ENCODE measurements at places on chromosomes 16 and 17. TPM values are rescaled to one million over a fixed set of nuclear protein-coding genes. Genes with fewer than 3 reads are reported as not detected.

Gene CA4
- total RNA-seq, result not detected

Gene PLCG2
- 5.6 TPM for total RNA-seq

Gene RDM1
- total RNA-seq, result 2.1 TPM

- no peaks in the 10 kb centered on the region for H3K36me3 ChIP-seq
- DNase-seq, result peak; percentile 43
- H3K27ac ChIP-seq, result no peak overlapping the region
- H3K4me1 ChIP-seq, result no peaks in the 10 kb centered on the region
Measured at GRCh38 chr16:700684-701584, 4.7 kb downstream of the FBXL16 start.

GRCh38 chr16:3971261-3971660 is 90.7 kb upstream of the CREBBP start:
- H3K27ac ChIP-seq, result no peak overlapping the region
- DNase-seq, result no peak
- no peaks in the 10 kb centered on the region for H3K4me1 ChIP-seq

DNA sequence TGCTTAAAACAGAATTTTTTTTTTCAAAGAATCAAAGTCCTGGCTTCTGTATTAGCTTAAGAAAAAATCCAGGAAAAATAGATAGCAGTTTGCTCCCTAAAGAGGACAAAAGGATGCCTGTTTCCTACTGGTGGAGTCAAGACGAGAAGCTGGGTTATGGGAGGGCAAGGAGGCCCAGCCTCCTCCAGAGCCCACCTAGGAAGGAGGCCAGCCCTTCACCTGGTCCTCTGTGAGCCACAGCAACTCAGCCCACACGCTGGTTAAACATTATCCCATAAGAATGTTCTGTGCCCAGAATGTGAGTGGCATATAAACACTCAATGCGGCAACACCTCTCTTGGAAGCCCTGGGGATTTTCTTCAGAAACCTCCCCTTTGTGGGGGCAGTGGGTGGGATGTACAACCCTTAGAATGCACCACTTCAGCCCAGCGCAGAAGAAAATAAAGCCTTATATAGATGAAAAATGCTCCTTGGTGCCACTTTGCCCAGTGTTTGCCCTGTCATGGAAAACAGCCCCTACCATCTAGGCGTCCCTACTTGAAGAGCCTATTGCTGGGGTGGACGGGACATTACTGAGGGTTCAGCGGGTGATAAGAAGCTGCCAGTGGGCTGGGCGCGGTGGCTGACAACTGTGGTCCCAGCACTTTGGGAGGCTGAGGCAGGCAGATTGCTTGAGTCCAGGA is 48.0 kb downstream of the TEKT5 start:
- H3K4me3 ChIP-seq, result no peak overlapping the region
- peaks cover 10% of the 10 kb centered on the region for H3K4me1 ChIP-seq
- DNase-seq, result no peak
- H3K36me3 ChIP-seq, result no peaks in the 10 kb centered on the region
- no peaks in the 10 kb centered on the region for H3K27me3 ChIP-seq
- H3K27ac ChIP-seq, result no peak overlapping the region

GRCh38 chr16:55035956-55036355 is 105.3 kb downstream of the IRX5 start:
- no peak overlapping the region for H3K27ac ChIP-seq
- no peaks in the 10 kb centered on the region for H3K4me1 ChIP-seq
- no peak overlapping the region for H3K4me3 ChIP-seq
- H3K36me3 ChIP-seq, result no peaks in the 10 kb centered on the region
- no peaks in the 10 kb centered on the region for H3K27me3 ChIP-seq

DNA sequence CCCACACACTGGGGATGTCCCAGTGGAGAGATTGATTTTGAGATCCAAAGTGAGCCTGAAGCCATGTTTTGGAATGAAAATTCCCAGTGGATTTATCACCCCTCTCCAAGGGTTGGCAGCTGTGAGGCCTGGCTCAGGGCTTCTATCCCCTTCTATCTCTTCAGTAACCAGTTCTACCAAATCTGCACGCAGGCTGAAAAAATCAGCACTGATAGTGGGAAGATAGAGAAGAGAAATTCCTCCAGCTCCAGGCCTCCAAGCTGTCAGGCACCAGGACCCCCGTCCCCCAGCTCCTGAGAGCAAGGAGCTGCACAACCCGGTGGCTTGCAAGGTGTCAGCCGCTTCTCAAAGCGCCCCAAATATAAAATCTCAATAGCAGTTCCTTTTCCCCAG is 1.0 kb downstream of the FLOT2 start:
- no peaks in the 10 kb centered on the region for H3K27me3 ChIP-seq
- peak overlapping the region; percentile 85 for H3K4me3 ChIP-seq
- H3K4me1 ChIP-seq, result peaks cover 40% of the 10 kb centered on the region
- peaks cover 7% of the 10 kb centered on the region for H3K36me3 ChIP-seq
- peak; percentile 39 for DNase-seq
- peak overlapping the region; percentile 92 for H3K27ac ChIP-seq

DNA sequence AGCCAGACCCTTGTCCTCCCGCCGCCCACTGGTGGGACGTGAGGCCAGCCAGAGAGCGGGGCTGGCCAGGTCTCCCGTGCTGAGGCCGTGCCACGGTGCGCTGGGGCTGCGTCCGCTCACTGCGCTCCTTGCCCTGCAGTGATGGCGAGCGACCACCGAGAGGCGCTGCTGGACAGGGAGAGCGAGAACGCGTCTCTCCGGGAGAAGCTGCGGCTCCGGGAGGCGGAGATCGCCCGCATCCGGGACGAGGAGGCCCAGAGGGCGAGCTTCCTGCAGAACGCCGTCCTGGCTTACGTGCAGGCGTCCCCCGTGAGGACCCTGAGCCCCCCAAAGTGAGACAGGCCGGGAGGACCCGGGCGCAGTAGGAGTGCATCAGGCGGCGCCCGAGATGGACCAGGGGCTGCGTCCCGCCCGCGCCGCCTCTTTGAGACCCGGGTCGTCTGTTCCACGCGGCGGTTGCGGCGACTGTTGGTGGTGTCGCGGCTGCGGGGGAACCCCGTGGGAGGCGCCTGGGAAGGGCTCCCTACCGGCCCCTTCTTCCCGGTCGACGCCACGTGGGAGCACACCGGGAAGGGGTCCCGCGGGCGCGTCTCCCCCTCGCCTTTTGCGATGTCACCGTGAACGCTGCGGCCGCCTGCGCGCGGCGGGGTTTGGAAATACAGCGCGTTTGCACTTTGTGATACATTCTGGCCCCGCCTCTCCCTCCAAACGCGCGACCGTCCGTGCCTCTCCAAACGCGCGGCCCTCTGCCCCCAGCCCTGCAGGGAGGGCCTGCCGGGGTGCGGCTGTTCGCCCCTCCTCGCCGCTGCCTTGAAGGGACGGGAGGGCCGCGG is 792 bp upstream of the RAC3 start:
- peak overlapping the region; percentile 67 for H3K4me3 ChIP-seq
- peak; percentile 91 for DNase-seq
- peak overlapping the region; percentile 62 for H3K27ac ChIP-seq
- H3K36me3 ChIP-seq, result peaks cover 5% of the 10 kb centered on the region

GRCh38 chr17:76048025-76048605 is 21.0 kb upstream of the EVPL start:
- no peak for DNase-seq
- H3K4me3 ChIP-seq, result no peak overlapping the region
- no peaks in the 10 kb centered on the region for H3K27me3 ChIP-seq
- H3K36me3 ChIP-seq, result peaks cover 75% of the 10 kb centered on the region

GRCh38 chr16:30893417-30893743 is 497 bp downstream of the BCL7C start:
- H3K27ac ChIP-seq, result peak overlapping the region; percentile 84
- peaks cover 18% of the 10 kb centered on the region for H3K36me3 ChIP-seq
- no peak for DNase-seq
- peak overlapping the region; percentile 79 for H3K4me3 ChIP-seq
- no peaks in the 10 kb centered on the region for H3K27me3 ChIP-seq
- H3K4me1 ChIP-seq, result peaks cover 16% of the 10 kb centered on the region

GRCh38 chr17:66570447-66571195 is 264.3 kb upstream of the CACNG5 start:
- no peak overlapping the region for H3K4me3 ChIP-seq
- no peaks in the 10 kb centered on the region for H3K27me3 ChIP-seq
- DNase-seq, result peak; percentile 27
- H3K36me3 ChIP-seq, result no peaks in the 10 kb centered on the region
- H3K4me1 ChIP-seq, result peaks cover 20% of the 10 kb centered on the region
- no peak overlapping the region for H3K27ac ChIP-seq

DNA sequence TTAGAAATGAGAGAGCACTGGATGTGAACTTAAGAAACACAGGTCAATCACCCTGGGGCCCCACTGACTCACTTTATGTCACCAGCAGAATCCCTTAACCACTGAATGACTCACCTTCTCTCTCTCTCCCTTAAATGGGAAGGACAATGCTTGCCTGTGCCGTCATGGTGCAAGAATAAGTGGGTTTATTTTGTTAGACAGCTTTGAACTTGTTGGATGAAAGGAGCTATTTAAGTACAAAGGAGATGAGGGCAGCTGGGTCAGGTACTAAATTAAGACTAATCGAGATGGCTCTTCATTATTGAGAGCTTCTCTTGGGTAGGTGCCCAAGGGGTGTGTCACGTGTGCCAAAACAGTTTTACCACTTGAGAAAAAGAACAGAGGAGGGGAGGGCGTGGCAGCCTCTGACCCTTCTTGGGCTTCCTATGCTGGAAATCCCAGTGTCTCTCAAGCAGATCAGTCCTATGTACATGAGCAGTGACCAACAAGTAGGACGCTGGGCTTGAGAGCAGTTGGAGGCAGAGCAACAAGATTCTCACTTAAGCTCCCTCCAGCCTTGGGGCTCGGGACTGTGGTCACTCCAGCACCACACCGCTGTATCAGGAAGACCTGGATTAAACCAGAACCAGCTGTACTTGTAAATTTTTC is 6.7 kb upstream of the KRT31 start:
- H3K27ac ChIP-seq, result no peak overlapping the region
- H3K36me3 ChIP-seq, result no peaks in the 10 kb centered on the region
- H3K27me3 ChIP-seq, result no peaks in the 10 kb centered on the region
- no peaks in the 10 kb centered on the region for H3K4me1 ChIP-seq
- no peak for DNase-seq

- no peaks in the 10 kb centered on the region for H3K36me3 ChIP-seq
- H3K4me1 ChIP-seq, result no peaks in the 10 kb centered on the region
- H3K27me3 ChIP-seq, result no peaks in the 10 kb centered on the region
- no peak overlapping the region for H3K4me3 ChIP-seq
- no peak overlapping the region for H3K27ac ChIP-seq
Measured at GRCh38 chr17:38970128-38970527, 2.9 kb upstream of the FBXO47 start.

DNA sequence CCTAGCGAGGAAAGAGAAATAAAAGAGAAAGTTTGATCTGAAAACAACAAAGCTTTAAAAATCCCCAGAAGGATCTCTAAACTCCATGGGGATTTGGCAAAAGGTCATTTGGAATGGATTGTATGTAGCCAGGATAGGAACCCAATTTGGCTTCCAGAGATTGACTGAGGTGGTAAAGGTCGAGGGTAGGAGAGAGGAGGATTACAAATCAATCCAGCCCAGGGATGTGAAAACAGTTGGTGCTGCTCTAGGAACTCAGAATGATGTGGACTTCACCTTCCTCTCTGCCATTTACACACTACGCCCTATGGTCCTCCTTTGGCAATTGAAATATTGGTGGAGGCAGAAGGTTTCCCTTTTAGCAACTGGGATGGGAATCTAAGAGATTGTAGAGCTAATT is 18.8 kb upstream of the SMIM36 start:
- DNase-seq, result no peak
- peaks cover 13% of the 10 kb centered on the region for H3K4me1 ChIP-seq
- H3K27ac ChIP-seq, result no peak overlapping the region
- no peak overlapping the region for H3K4me3 ChIP-seq
- no peaks in the 10 kb centered on the region for H3K36me3 ChIP-seq

- no peak overlapping the region for H3K27ac ChIP-seq
- no peak for DNase-seq
- H3K27me3 ChIP-seq, result no peaks in the 10 kb centered on the region
- no peaks in the 10 kb centered on the region for H3K4me1 ChIP-seq
- H3K4me3 ChIP-seq, result no peak overlapping the region
- H3K36me3 ChIP-seq, result no peaks in the 10 kb centered on the region
Measured at GRCh38 chr16:14024283-14024682, 46.8 kb upstream of the MRTFB start.

DNA sequence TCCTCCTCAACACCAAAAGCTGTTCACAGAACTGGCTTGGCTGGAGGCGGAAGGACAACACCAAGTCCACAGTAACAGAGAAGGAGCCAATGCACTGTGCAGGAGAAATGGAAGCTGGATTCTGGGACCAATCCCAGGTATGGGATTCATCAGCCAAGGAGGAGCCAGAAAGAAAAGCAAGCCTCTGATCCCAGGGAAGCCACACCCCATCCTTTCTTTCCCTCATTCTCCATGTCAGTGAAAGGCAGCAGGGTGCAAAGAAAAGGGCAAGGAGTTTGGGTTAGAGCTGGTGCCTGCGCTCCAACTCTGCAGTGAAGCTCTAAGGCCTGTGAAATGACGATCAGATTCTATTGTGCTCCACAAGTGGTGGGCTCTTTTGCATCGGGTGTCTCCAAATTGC is 11.0 kb downstream of the DCAKD start:
- DNase-seq, result no peak
- no peaks in the 10 kb centered on the region for H3K4me1 ChIP-seq
- H3K27ac ChIP-seq, result no peak overlapping the region
- no peaks in the 10 kb centered on the region for H3K27me3 ChIP-seq
- no peak overlapping the region for H3K4me3 ChIP-seq
- no peaks in the 10 kb centered on the region for H3K36me3 ChIP-seq

DNA sequence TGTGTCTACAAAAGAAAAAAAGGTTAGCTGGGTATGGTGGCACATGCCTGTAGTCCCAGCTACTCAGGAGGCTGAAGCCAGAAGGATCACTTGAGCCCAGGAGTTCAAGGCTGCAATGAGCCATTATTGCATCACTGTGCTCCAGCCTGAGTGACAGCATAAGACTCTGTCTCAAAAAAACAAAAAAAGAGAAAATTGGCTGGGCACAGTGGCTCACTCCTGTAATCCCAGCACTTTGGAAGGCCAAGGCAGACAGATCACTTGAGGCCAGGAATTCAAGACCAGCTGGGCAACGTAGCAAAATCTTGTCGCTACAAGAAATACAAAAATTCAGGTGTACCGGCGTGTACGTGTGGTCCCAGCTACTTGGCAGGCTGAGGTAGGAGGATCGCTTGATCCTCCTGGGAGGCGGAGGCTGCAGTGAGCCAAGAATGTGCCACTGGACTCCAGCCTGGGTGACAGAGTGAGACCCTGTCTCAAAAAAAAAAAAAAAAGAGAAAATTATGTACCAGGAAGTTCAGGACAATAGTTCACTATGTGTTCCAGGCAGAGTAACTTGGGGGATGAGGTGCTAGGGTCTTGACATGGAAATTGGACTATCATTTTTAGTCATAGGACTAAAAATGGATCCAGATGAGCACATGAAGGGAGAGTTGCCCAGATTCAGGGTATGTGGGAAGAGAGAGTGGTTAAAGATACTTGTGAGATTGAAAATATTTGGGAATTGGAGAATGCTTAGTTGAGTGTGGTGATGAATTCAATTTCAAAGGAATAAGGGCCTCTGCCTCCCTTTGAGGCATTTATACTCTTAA is 11.0 kb downstream of the ALDH3A2 start:
- H3K36me3 ChIP-seq, result peaks cover 37% of the 10 kb centered on the region
- DNase-seq, result no peak
- H3K27ac ChIP-seq, result no peak overlapping the region
- H3K4me3 ChIP-seq, result no peak overlapping the region
- no peaks in the 10 kb centered on the region for H3K27me3 ChIP-seq
- no peaks in the 10 kb centered on the region for H3K4me1 ChIP-seq
